Substantia nigra (tissue), 51 donors: ENCODE measurements at places on chromosomes 6 and 20.
A peak's percentile ranks its signal among the peaks of the same experiment; 100 is the strongest.

- DNase-seq = no peak
Observed at GRCh38 chr20:48676795-48677460, 150.9 kb downstream of the PREX1 start.

- no peak for DNase-seq
Observed at GRCh38 chr6:37487591-37488380, 11.9 kb downstream of the CCDC167 start.

DNA sequence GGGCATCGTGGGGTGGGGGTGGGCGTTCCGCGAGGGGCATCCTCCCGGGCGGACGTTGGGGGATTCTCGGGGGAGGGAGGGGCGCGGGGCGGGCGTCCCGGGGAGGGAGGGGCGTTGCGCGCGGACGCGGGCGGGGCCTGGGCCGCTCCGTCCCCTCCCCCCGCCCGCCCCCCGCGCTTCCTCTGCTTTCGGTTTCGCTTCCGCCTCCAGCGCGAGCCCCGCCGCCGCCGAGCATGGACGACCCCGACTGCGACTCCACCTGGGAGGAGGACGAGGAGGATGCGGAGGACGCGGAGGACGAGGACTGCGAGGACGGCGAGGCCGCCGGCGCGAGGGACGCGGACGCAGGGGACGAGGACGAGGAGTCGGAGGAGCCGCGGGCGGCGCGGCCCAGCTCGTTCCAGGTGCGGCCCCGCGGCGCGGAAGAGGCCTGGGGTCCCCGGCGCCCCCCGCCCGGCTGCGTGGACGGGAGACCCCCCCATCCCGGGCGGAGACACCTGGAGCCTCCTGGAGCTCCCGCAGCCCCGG lies at the start of gene OGFR:
OGFR (plus strand) TSS at position 209 of the 528 bp plus-strand sequence; CDS start at position 234, 25 bp downstream.
- no peak for DNase-seq

- DNase-seq = no peak
Observed at GRCh38 chr6:373031-373430, 18.5 kb upstream of the IRF4 start.

DNA sequence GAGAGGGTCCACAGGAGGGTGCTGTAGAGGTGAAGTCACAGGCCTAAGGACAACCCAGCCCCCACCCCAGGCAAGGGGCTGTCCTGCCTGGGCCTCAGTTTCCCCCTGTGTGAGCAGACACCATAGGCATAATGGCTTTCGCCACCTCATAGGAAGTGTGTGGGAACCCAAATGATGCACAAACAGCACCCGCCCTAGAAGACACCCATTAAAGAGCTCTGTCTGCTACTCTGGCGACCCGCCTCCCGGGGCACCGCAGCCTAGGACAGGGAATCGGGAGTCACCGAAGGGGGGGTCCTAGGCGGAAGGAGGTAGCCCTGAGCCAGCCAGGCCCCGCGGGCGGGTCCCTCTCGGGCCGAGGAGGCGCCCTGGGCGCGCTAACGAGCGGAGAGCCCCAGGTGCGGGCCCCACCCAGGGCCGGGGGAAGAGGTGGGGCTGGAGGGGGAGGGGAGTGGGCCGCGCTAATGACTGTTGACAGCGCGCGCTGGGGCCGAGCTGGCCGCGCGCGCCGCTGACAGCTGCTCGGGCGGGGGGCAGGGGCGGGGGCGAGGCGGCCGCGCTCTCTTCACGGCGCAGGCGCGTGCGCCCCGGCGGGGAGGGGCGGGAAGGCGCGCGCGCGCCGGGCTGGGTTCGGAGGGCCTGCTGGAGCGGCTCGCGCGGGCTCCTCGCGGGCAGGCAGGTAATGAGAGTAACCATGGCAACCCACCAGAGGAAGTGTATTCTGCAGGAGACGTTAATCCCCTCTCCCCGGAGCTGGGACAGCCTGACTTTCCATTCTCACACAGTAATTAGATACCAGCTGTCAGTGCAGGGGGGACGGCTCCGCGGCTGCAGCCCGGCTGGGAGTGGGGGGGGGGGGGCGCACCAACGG lies 48.9 kb downstream of the NOL4L start:
- DNase-seq = peak; percentile 63

- no peak for DNase-seq
Observed at GRCh38 chr20:54178256-54178655, 4.5 kb upstream of the CYP24A1 start.

GRCh38 chr20:2449386-2449785 lies 21.2 kb downstream of the SNRPB start:
- no peak for DNase-seq
